ENCODE measurements at places on chromosomes 3 and 15.

DNA sequence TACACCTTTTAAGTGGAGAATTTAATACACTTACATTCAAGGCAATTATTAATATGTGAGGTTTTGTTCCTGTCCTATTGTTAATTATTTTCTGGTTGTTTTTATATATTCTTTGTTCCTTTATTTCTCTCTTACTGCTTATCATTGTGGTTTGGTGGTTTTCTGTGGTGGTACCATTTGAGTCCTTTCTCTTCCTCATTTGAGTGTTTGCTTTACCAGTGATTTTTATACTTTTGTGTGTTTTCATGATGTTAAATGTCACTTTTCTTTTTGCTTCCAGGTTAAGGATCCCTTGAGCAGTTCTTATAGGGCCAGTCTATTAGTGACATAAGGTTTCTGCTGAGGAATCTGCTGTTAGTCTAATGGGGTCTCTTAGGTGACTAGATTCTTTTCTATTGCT, 116.5 kb downstream of the LRRK1 start:
- no peak overlapping the region for H3K27ac ChIP-seq
- peak; percentile 95 for DNase-seq
- peaks cover 25% of the 10 kb centered on the region for H3K36me3 ChIP-seq
- no peak overlapping the region for H3K4me3 ChIP-seq
- H3K27me3 ChIP-seq = no peaks in the 10 kb centered on the region
- peaks cover 6% of the 10 kb centered on the region for H3K4me1 ChIP-seq

DNA sequence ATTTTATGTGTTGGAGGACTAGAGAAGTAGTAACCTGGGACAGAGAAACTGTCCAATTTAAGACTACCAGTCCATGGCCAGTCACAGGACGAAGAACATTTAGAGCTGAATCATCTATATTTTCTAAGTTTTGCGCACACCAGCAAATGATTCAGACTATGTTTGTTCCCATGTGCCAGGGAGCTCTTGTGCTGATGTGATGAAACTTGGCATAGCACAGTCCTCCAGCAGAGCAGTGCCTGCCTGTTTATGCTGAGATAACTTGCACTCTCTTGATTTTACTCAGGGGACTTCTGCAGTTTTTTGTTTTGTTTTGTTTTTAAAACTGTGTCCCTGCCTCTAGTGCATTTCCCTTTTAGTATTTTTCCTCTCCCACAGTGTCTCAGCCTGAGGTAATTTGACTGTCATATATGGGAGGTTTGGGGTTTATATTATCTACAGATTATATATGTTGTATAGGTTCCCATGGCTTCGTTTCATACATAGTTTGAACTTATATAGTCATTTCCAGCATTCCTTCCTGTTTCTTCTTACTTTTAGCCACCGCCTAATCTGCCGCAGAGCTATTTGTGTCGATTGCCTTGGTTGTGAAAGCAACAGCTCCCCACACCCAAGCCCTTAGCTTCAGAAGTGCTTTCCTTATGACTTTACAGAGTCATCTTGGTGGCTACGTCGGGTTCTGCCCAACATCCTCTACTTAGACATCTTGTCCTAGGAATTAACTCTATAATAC, 45.5 kb downstream of the PPM1L start:
- no peaks in the 10 kb centered on the region for H3K36me3 ChIP-seq
- no peaks in the 10 kb centered on the region for H3K27me3 ChIP-seq
- H3K27ac ChIP-seq = no peak overlapping the region
- no peaks in the 10 kb centered on the region for H3K4me1 ChIP-seq

- no peaks in the 10 kb centered on the region for H3K27me3 ChIP-seq
- H3K27ac ChIP-seq = no peak overlapping the region
- H3K4me3 ChIP-seq = no peak overlapping the region
- no peak for DNase-seq
- no peaks in the 10 kb centered on the region for H3K36me3 ChIP-seq
These were observed 10.9 kb upstream of the LYSMD4 start for GRCh38 chr15:99744142-99744541.

- no peaks in the 10 kb centered on the region for H3K27me3 ChIP-seq
- H3K4me1 ChIP-seq = no peaks in the 10 kb centered on the region
- H3K27ac ChIP-seq = no peak overlapping the region
- no peak overlapping the region for H3K4me3 ChIP-seq
These were observed 25.2 kb upstream of the CCK start for GRCh38 chr3:42290966-42291714.

DNA sequence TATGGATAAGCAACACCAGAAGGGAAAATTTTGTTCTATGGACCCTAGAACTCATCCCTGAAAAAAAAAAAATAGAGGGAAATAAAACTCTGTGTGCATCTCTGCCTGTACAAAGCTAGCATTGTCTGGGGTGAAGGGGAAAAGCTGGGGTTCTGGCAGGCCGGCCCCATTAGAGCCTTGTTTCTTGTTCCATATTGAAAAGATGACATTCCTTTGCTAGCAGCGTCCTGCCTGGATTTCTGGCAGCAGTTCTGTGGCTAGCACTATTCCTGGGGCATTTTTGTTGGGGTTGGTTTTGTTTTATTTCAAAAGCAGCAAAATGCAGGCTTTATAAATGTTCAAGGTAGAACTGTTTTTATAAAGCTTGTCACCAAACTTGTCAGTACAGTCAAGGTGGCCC, 45.2 kb downstream of the RARB start:
- no peaks in the 10 kb centered on the region for H3K36me3 ChIP-seq
- no peaks in the 10 kb centered on the region for H3K27me3 ChIP-seq
- H3K27ac ChIP-seq = no peak overlapping the region
- H3K4me3 ChIP-seq = no peak overlapping the region

- peaks cover 23% of the 10 kb centered on the region for H3K4me1 ChIP-seq
- no peak for DNase-seq
- H3K27me3 ChIP-seq = no peaks in the 10 kb centered on the region
- no peak overlapping the region for H3K4me3 ChIP-seq
- H3K36me3 ChIP-seq = no peaks in the 10 kb centered on the region
These were observed 10.9 kb downstream of the CA12 start for GRCh38 chr15:63370764-63371163.

DNA sequence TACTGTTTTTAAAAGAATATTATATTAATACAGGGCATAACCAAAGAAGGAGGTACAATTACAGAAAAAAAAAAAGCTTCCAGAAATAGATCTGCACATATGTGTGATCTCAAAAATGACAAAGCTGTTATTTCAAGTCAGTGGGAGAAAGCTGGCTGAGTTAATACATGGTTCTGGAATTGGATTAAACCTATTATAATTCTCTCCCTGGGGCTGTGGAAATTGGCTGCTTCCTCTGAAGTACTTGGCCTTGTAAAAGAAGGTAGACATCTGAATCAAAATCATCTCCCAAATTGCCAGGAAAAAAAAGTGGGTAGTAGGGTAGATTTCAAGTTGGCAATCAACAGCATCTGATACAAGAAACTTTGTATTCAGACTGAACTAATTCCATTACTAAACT, 723.9 kb upstream of the ALCAM start:
- DNase-seq = no peak
- H3K27me3 ChIP-seq = no peaks in the 10 kb centered on the region
- no peak overlapping the region for H3K27ac ChIP-seq
- H3K36me3 ChIP-seq = no peaks in the 10 kb centered on the region
- H3K4me1 ChIP-seq = no peaks in the 10 kb centered on the region
- H3K4me3 ChIP-seq = no peak overlapping the region

DNA sequence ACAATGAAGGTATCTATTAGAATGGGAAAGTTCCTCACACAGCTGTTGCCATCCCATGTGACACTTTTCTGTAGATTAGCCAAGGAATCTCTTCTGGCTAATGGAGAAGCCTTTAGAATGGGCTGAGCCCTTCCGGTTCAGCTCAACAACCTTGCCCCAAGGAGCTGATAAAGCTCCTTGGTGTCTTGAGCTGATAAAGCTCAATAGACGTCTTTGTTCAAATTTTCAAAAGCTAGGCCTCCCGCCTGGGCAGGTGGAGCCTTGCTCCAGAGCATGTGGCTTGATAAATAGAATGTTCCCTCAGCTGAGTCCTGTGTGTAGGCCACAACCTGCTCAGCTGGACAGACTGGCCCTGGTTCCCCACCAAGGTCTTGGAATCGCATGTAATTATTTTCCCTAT, 7.2 kb upstream of the BNIP2 start:
- H3K27me3 ChIP-seq = no peaks in the 10 kb centered on the region
- no peaks in the 10 kb centered on the region for H3K4me1 ChIP-seq
- DNase-seq = no peak
- H3K4me3 ChIP-seq = no peak overlapping the region
- H3K27ac ChIP-seq = no peak overlapping the region

DNA sequence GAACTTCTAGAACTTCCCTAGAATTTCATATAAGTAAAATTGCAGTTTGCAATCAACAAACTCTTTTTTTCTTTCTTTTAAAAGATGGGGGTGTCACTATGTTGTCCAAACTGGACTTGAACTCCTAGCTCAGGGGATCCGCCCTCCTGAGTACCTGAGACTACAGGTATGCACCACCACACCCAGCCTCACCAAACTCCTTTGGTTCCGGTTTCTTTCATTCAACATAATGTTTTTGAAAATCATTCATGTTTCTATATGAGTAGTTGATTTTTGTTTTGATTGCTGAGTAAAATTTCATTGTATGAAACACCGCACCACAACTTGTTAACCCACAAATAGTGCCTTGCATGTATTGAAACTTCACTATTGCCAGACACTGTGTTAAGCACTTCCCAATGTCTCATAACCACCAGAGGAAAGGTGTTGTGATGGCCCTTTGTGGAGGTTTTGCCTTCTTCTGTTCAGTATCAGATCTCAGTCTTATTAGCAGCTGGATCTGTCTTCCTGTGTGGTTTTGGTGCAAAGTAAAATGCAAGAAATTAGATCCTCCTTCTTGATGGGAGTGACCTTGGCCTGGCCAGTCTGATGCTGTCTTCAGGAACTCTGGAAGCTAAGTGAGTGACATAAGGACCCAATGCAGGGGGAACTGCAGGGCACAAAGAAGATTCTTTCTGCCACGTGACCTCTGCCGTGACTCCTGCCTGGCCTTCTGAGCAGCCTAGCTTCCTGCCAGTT, 78.8 kb upstream of the UBE2E1 start:
- H3K27ac ChIP-seq = no peak overlapping the region
- H3K4me1 ChIP-seq = peaks cover 28% of the 10 kb centered on the region
- H3K36me3 ChIP-seq = no peaks in the 10 kb centered on the region
- no peak overlapping the region for H3K4me3 ChIP-seq
- no peaks in the 10 kb centered on the region for H3K27me3 ChIP-seq

DNA sequence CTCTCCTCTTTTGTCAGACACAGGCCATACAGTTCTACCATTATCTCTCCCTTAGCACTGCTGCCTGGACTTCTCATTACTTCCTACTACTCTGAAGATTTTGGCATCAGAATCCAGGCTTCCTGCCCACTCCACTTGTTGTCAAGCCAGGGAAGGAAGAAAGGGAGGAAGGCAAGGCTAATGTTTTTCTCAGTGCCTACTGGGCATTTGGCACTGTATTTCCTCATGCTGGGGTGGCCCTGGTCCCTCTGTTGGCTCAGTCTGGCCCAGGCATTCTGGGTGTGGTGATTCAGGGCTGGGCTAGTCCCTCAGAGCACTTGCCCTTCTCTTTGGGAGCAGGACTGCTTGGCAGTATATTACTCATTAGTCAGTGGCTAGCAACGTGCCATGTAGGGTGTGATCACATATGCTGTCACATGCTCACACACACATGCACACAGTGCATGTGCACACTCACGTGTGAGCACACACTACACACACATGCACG, 52.9 kb downstream of the BSN start:
- no peak for DNase-seq
- H3K4me1 ChIP-seq = no peaks in the 10 kb centered on the region
- H3K27me3 ChIP-seq = no peaks in the 10 kb centered on the region
- H3K4me3 ChIP-seq = no peak overlapping the region
- no peak overlapping the region for H3K27ac ChIP-seq
- no peaks in the 10 kb centered on the region for H3K36me3 ChIP-seq

- peaks cover 30% of the 10 kb centered on the region for H3K27me3 ChIP-seq
- H3K27ac ChIP-seq = no peak overlapping the region
- peaks cover 10% of the 10 kb centered on the region for H3K4me1 ChIP-seq
These were observed 1033.3 kb downstream of the IGSF11 start for GRCh38 chr3:118001380-118001779.

DNA sequence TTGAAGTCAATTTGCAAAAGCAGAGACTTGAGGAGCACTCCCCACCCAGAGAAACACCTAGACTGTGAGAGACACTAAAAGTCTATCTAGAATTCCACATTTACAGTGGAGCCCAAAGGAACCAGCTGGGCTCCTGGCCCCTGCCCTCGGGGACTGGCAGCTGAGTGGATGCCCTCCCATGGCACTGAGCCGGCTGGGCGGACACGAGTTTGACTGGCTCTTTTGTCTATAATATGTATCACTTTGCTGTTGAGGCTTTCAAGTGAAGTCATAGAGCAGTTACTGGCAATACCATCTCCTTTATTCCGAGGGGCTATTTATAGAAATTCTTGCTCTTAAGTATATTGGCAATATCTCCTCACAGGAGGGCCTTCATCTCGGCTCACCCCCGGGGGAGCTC, 65.8 kb upstream of the TNFAIP8L3 start:
- H3K27ac ChIP-seq = no peak overlapping the region
- H3K4me1 ChIP-seq = peaks cover 3% of the 10 kb centered on the region
- no peak overlapping the region for H3K4me3 ChIP-seq
- no peak for DNase-seq
- no peaks in the 10 kb centered on the region for H3K36me3 ChIP-seq

- no peaks in the 10 kb centered on the region for H3K36me3 ChIP-seq
- no peak overlapping the region for H3K4me3 ChIP-seq
- H3K27ac ChIP-seq = no peak overlapping the region
- peaks cover 15% of the 10 kb centered on the region for H3K4me1 ChIP-seq
- DNase-seq = no peak
These were observed 31.6 kb upstream of the STAG1 start for GRCh38 chr3:136783708-136784191.

GRCh38 chr3:66534304-66534845, 33.6 kb upstream of the LRIG1 start:
- no peak overlapping the region for H3K4me3 ChIP-seq
- no peaks in the 10 kb centered on the region for H3K4me1 ChIP-seq
- DNase-seq = no peak
- H3K27ac ChIP-seq = no peak overlapping the region
- H3K36me3 ChIP-seq = no peaks in the 10 kb centered on the region

GRCh38 chr3:151445273-151446001, 15.4 kb downstream of the IGSF10 start:
- H3K36me3 ChIP-seq = no peaks in the 10 kb centered on the region
- no peak for DNase-seq
- H3K27me3 ChIP-seq = no peaks in the 10 kb centered on the region

- no peaks in the 10 kb centered on the region for H3K4me1 ChIP-seq
- H3K36me3 ChIP-seq = no peaks in the 10 kb centered on the region
- no peak for DNase-seq
- no peak overlapping the region for H3K4me3 ChIP-seq
- no peaks in the 10 kb centered on the region for H3K27me3 ChIP-seq
- no peak overlapping the region for H3K27ac ChIP-seq
These were observed 34.8 kb upstream of the FAM174B start for GRCh38 chr15:92690395-92690794.

All from common myeloid progenitor, CD34-positive (primary cell).